ENCODE measurements at places on chromosomes 7 and 10.

DNA sequence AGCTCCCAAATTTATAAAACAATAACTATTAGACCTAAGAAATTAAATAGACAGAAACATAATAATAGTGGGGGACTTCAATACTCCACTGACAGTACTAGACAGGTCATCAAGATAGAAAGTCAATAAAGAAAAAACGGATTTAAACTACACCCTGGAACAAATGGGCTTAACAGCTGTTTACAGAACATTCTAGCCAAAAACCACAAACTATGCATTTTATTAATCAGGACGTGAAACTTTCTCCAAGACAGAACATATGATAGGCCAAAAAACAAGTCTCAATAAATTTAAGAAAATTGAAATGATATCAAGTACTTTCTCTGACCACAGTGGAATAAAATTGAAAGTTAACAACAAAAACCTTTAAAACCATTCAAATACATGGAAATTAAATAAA, 46.4 kb downstream of the ZNF680 start:
- no peak for DNase-seq

GRCh38 chr7:127582361-127582760, 3.0 kb downstream of the GCC1 start:
- DNase-seq: no peak

DNA sequence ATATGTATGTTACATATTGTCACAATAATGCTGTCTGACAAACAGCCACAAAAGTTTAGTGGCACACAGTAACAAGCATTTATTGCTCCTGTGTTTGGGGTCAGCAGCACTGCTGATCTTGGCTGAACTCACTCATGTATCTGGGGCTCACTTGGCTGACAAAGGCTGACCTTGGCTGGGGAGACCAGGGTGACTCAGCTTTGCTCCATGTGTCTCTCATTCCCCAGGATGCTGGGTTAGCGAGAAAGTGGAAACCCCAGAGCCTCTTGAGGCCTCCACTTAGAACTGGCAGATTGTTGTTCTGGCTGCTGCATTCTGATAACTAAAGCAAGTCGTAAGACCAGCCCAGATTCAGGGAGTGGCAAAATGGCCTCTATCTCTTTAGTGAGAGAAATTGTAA, 217.3 kb upstream of the HABP2 start:
- no peak for DNase-seq

DNA sequence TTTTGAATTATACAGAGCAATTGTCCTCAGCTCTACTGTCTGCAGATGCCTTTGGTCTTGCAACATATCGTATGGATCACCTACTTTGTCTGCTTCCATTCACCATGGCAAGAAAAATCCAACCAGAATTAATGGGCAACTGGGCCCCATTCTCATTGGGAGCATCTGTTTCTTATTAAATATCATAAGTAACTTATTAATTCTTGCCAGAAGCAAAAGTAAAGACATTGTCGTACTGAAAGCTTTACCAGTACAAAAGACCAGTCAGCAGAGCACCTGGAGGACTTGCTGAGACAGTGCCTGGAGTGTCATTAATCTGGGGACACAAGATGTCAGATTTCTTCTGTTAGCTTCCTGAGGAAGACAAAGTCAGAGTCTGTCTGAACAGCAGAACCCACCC, 404.5 kb downstream of the INHBA start:
- no peak for DNase-seq

DNA sequence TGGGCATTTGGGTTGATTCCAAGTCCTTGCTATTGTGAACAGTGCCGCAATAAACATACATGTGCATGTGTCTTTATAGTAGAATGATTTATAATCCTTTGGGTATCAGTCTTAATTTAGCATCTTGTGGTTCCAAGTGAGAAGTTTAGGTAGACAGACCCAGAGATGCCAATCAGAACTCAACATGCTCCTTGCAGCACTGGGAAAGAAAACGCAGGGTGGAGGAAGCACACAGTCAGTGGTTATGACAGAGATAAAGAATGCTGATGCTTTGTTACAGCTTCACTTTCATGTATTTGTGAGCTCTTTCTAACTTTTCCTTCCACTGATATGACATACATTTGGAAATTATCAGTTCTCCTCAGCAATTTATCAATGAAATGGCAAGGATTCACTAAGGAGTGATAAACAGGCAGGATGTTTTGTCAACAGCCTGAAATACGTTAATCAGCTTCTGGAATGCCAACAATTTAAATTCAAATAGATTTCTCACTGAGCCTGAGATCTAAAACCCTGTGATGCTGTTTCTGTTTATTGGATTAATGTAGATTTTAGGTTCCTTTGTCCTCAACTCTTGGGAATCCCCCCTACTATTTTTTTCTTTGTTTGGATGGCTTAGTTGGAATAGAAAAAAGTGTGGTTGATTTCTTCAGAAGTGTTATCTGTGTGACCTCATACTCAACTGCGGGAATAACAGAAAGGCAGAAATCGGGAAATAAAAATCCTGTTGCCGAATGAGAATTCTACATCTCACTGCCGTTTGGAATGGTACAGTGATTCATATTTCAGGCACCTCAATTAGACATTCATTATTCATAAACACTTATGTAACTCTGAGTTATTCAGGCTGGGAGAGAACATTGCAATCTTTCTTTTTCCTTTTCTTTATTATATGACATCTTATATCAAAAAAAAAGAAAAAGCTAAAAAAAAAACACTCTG, 675.0 kb downstream of the CNTNAP2 start:
- DNase-seq: no peak

DNA sequence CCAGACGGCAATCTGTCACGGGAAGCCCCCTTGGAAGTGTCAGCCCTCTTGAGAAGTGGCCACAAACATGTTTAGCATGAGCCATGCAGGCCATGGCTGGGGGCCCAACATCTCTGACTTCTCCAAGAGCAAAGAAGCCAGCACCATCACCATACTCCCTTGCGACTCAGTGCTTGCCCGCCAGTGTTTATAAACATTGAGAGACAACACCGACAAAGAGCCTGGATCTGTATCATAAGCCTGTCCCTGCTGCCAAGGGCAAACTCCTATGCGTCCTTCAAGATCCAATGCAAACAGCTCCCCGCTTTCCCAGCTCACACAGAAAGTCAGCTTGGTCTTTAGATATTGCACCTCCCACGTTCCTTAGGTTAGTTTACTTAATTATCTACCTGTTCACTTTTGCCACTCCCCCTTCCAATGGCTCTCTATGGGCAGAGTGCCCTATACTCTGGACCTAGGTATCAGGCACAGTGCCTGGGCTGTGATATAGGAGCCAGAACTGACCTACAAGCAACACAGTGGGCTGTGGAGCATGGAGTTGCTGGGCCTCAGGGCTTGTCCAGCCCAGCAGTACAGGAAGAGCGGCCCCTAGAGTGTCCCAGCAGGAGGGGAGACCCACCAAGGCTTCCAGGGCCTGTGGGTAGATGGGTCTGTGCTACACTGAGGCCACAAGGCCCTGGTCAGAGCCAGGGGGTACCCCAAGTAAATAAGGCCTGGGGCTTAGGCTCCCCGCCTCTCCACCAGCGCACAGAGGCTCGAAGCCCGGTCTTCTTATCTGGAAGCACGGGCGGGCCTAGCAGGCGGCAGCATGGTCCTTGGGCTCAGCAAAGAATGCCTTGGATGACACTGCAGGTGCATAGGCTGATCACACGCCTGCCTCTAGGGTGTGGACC, 37.7 kb downstream of the CAMK2B start:
- no peak for DNase-seq

GRCh38 chr7:105118612-105119600, 104.9 kb downstream of the KMT2E start:
- DNase-seq: peak; percentile 63

- no peak for DNase-seq
These were observed 1005.3 kb upstream of the POT1 start for GRCh38 chr7:125934955-125935354.

DNA sequence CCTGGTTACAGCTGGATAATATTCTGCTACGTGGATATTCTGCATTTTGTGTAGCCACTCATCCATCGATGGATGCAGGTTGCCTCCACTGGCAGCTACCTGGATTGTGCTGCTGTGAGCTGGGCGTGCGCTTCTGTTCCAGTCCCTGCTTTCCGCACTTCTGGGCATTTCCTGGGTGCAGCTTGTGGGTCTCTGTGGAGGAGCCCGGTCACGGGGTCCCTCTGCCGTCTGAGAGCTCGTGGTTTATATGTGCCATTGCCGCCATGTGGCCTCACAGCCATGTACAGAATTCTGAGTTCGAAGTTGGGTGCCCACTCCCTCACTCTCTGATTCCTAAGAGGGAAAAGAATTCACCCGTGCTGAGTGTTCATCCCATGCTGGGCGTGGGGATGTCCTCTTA, 38.3 kb downstream of the JAKMIP3 start:
- DNase-seq: no peak

DNA sequence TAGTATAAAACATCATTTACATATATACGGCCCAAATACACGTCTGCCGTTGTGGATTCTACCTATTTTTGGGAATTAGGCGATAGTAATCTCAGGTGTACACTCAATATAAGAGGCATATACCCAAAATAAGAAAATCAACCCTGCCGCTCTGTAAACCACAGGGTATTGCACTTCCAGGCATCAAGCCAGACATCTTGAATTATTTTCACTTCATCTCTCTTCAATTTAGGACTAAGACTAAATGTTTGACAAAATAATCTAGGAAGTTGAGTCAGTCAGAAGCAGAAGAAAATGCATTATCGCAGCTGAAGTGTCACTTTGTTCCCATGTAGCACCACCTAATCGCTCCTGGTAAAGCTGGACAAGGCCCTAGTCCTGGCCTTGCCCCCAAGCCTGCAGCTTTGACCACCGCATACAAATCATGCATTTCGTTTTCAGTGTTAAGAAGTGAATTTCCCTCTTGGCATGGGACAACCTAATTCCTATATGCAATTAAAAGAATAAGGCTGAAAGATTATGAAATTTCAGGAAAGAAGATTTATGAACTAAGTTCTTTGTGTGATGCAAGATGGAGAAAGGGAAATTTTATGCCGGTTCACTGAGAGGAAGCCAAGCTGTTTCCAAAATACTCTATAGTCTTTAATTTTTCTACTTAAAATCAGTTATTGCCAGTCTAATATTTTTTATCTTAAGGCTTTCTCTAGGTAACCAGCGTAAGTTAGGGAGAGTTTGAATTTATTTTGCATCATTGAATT, 26.0 kb downstream of the CABCOCO1 start:
- no peak for DNase-seq

DNA sequence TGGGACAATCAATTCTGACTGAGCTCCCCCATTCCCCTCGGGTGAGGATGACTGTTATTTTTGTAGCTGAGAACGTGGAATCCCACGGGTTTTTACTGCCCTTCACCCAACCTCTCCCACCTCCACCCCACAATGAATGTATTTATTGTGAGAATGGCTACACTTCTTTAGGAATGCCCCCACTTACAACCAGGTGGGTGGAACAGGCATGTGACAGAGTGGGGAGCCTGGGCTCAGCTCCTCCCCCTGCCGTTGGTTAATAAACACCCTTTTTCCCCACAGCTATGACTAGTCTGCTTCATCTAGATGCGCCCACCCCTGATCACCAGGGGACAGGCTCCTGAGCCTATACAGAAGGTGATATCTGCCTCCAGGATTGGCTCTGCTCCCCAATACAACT, 2.0 kb downstream of the MRPL43 start:
- DNase-seq: no peak

GRCh38 chr10:659688-660141, 29.8 kb downstream of the DIP2C start:
- DNase-seq: no peak

- no peak for DNase-seq
These were observed 58.6 kb upstream of the LOXL4 start for GRCh38 chr10:98326621-98327027.

- DNase-seq: peak; percentile 81
These were observed 91.2 kb upstream of the AHR start for GRCh38 chr7:17207220-17207619.

DNA sequence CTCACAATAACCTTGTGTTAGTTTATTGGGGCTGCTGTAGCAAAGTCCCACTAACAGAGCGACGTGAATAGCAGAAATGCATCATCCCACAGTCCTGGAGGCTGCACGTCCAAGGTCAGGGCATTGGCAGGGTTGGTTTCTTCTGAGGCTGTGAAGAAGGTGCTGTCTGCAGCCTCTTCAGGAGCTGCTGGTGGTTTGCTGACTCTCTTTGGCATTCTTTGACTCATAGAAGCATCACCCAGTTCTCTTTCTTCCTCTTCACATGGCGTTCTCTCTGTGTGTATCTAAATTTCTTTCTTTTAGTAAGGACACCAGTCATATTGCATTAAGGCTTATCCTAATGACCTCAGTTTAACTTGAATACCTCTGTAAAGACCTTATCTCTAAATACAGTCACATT, 428.4 kb upstream of the KLF6 start:
- no peak for DNase-seq

- DNase-seq: no peak
These were observed 26.1 kb downstream of the PRLHR start for GRCh38 chr10:118569241-118569881.

GRCh38 chr10:75400771-75401568, 594 bp downstream of the ZNF503 start:
- no peak for DNase-seq

DNA sequence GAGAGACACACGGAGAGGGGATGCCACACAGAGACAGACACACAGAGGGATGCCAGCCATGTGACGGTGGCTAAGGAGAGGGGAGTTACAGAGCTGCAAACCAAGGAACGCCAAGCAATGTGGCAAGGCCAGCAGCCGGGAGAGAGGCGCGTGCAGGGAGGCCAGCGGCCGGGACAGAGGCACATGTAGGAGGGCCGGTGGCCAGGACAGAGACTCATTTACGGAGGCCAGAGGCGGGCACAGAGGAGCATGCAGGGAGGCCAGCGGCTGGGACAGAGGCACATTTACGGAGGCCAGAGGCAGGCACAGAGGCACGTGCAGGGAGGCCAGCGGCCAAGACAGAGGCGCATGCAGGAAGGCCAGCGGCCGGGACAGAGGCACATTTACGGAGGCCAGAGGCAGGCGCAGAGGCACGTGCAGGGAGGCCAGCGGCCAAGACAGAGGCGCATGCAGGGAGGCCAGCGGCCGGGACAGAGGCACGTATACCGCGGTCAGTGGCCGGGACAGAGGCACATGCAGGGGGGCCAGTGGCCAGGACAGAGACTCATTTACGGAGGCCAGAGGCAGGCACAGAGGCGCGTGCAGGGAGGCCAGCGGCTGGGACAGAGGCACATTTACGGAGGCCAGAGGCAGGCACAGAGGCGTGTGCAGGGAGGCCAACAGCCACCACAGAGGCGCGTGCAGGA, 40.4 kb downstream of the INSIG1 start:
- no peak for DNase-seq

DNA sequence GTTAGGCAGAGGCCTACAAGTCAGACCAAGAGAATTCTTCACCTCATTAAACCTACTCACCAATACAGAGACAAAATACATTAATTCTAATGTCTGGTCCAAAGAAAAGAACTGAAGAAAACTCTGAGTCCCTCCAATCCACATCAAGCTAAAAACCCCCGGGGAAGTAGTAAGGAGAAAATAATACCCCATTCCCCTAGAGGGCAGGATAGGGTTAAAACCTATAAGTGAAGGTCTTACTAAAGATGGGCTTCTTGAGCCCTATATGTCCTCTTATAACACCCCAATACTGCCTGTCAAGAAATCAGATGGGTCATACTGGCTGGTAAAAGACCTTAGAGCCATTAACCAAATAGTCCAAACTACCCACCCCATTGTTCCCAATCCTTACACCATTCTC, 141.3 kb upstream of the TMEM106B start:
- DNase-seq: no peak

- DNase-seq: no peak
These were observed at the start of gene LRRC4 for GRCh38 chr7:128030654-128031611. TSS of gene LRRC4 (minus strand) at chr7:128031437. CDS start at chr7:128030640, 797 bp downstream.
